ENCODE measurements at places on chromosomes 11 and 22.

GRCh38 chr11:42762348-42762747 is 549.4 kb upstream of the API5 start:
- DNase-seq = no peak

- DNase-seq = no peak
These were observed 35.7 kb downstream of the TRIM29 start for GRCh38 chr11:120102050-120102863.

GRCh38 chr11:117287668-117288067 is 3.5 kb upstream of the BACE1-AS start:
- DNase-seq = no peak

DNA sequence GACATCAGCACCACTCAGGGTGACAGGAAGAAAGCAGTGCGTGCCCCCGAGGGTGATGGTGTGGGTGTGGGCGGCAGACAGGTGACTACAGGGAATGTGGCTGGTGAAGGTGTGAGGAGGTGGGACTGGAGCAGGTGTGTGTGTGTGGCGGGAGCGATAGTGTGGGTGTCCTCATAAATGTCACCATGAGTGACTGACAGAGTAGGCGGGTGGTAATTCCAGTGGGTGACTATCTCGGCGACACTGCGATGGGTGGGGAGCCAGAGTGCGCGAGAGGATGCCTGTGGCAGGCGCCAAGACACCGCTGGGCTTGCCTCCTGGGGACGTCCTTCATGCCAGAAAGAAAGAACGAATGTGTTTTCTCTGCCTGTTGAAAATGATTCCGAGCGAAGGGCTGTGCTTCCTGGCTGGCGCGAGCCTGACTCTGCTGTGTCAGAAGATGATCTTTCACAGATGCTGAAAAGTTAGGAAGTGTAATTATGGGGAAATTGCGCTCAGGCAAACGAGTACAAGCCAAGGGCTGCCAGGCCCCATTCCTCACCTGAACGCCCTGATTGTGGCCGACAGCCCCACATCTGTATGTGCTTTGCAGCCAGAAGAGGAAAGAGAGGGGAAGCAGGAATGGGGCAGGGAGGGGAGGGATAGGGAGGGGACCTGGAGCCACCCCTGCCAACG is 98.8 kb upstream of the CD82 start:
- DNase-seq = no peak

- no peak for DNase-seq
These were observed 14.5 kb downstream of the HTR3A start for GRCh38 chr11:113989381-113989780.

DNA sequence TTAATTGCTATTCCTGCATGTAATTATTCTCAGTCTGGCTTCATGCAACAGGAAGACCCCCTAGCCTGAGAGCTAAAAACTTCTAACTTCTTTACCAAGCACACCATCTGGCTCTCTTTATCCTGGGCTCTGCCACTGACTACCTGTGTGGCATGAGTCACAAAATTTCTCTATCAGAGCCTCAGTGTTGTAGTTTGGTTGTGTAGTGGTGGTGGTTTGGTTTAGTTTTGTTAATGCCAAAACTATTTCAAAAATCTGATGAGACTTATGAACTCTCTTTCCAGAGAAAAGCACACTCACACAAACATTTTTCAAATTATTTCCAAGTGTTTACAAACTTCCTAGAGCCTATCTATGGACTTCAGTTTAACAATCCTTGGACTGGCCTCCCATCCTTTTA is 7.5 kb upstream of the IL17RA start:
- DNase-seq = peak; percentile 85

DNA sequence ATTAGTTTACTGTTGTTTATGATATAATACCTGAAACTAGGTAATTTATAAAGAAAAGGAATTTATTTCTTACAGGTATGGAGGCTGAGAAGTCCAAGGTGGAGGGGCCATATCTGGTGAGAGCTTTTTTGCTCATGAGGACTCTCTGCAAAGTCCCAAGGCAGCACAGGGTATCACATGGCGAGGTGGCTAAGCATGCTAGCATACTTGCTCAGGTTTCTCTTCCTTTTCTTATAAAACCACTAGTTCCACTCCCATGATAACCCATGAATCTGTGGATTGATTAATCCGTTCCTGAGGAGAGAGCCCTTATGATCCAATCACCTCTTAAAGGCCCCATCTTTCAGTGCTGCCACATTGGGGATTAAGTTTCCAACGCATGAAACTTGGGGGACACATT is 82.7 kb downstream of the PHF21A start:
- no peak for DNase-seq

DNA sequence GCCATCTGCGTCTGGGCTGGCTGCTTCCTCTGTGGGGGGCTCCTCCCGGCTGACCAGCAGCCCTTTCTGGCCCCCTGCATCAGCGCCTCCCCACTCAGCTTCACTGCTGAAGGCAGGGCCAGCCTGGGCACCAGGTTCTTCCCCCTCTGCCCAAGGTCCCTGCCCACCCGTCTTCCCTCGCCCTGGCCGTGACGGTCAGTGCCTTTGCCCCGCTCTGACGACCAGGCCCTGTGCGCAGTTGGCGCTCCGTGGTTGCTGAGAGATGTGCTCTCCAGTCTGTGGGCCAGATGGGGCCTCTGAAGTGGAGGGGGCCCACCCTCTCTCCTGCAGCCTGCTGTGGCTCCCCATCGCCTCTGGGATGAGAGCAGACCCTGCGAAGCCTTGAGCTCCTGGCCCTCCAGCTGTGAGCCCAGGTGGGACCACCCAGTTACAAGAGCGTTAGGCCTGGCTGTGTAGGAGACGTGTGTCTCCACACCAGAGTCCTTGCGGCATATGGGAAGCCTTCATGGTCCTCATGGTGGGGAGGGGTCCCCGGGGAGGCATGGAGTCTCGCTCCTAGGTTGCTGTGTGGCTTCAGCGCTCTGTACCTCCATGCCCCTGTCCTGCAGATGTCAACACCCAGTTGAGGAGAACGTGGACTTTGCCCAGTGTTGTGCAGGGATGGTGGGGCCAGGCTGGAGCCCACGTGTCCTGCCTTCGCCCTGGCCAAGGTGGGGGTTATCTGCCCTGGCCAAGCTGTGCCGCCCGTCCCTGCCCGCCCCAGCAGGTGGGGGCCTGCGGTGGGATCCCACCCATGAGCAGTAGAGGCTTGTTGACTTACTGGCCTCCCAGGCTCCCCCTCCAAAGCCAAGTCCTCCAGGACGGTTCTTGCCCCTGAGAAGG is 14.2 kb downstream of the LRP5 start:
- no peak for DNase-seq

DNA sequence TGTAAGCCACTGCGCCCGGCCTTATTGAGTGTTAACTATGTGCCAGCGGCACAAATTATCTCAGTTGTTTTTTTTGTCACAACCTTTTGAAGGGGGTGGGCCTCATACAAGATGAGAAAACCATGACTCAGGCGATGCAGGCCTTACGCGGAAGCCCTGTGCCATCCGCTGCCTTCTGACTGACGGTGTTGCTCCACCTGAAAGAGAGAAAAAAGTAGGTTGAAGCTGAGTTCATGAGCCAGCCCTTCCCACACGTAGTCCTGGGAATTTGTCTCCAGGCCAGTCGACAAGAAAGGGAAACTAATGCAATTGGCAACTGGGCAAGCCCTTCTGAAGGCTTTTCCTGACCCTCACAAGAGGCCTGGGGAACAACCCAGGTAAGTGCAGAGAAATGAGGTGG is 96.9 kb upstream of the CRYBB3 start:
- DNase-seq = no peak

- no peak for DNase-seq
These were observed 6.2 kb downstream of the GRAP2 start for GRCh38 chr22:39907047-39907446.

DNA sequence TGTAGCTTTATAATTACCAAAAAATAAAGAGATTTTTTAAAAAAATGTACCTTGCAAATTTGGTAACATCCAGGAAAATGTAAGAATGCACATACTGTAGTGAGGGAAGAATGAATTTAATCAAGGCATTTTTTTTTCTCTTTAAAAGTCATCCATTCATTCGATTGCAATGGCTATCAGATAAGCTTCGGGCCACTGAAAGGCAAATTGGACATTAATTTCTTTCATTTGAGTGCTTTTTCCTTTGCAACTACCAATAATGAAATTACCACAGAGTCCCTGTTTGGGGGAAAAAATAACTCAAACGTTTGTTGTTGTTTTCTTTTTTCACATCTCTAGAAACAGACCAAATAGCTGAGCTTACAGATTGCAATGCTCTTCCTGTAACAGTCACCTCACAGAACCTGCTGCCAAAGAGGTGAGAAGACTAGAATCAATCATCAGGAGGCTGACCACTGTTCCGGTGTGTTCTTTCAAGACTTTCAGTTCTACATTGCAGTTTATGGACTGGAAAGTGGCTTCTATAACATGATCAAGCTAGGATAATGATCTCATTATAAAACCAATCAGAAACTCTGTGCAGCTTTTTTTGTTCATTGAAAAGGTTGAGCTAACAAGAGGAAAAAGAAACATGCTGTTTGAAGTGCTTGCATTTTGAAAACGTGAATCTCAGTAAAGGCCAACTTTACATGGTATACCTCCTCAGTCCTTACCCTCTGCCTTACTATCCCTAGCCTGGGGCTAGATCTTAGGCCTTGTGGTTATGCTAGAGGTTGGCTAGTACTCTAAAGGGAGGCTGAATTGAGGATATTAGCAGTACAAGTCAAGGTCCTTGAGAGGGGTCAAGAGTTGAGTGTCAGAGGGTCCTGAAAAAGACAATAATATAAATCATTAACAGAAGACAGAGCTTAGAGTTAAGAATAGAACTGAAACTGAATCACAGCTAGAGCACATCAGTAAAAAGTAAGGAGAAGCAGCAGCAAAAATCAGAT is 1276.1 kb downstream of the LRRC4C start:
- DNase-seq = no peak

DNA sequence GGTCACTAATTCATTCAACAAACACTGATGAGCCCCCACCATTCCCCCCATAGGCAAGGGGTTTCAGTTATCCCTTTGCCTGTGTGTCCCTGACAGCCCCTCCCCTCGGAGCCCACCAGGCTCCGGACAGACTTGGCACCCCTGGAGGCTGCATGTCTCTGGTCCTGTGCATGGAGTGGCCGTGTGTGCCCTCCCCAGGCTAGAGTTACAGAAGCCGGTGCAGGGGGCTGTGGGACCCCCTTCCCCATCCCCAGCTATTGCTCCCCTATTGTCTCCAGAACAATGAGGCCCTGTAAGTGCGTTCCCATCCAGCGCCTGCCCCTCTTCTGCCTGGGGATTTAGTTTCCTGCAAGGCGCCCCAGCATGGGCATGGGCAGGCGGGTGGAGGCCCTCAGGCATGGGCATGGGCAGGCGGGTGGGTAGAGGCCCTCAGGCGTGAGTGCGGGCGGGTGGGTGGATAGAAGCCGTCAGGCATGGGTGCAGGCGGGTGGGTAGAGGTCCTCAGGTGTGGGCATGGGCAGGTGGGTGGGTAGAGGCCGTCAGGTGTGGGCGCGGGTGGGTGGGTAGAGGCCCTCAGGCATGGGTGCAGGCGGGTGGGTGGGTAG is 1.5 kb downstream of the MUC2 start:
- DNase-seq = no peak
